Endothelial cell of umbilical vein (primary cell): ENCODE measurements at places on chromosomes 4 and X.

DNA sequence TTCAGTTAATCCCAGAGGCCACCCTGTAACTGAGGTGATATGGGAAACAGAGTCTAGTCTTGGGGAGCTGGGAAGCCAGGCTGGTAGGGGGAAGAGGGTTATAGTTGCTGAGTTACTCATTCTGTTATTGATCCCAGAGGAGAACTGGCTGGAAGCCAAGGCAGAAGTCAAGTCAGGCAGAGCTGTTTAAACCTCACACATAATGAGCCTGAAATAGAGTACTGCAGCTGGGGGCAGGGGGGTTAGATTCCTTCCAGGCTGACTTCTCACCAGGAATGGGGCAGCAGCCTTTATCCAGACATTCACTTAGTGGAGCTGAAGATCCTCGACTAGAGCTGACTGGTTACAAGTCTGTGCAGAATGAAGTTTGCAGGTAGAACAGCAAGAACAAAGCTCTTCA lies 144.9 kb downstream of the C4orf33 start:
- DNase-seq = no peak

DNA sequence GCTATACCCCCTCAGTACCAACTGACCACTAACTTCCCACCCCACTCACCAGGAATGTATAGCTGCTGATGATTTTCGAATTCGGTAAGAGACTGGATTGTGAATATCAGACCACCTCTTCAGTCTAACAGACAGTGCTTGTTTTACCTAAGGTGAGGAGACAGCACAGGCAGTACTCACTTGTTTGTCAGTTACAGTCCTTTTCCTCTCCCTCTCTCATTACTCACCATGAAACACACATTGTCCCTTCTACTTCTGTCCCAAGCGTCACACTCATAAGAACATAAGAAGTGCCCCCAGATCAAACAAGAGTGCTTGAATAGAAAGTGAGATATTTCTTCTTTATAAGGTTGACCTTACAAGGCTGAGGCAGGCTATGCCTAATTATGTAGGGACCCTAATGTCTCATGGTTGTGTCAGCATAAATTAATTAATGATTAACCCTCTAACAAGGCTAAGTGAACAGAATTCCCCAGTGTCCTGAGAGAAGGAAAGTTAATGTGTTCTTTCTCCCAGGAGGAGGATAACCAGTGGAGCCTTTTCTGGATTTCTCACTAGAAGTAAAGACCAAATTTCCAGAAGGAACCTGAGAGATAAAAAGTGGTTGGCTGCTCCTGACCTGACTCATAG lies 32.2 kb downstream of the ZCCHC12 start:
- no peak for DNase-seq

DNA sequence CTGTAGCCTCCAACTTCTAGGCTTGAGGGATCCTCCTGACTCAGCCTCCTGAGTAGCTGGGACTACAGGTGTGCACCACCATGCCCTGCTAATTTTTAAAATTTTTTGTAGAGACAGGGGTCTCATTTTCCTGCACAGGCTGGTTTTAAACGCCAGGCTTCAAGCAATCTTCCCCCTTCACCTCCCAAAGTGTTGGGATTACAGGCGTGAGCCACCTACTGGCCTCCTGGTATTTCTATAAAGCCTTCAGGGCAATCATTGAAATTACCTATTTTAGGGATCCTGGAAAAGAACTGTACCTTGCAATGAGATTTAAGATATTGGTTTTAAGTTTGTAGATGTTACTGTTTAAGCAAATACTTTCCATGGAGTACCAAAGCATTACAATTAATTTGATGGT lies 13.5 kb upstream of the PLS3 start:
- DNase-seq = no peak

- DNase-seq = no peak
Measured at GRCh38 chr4:2302387-2303119, 40.6 kb upstream of the MXD4 start.

DNA sequence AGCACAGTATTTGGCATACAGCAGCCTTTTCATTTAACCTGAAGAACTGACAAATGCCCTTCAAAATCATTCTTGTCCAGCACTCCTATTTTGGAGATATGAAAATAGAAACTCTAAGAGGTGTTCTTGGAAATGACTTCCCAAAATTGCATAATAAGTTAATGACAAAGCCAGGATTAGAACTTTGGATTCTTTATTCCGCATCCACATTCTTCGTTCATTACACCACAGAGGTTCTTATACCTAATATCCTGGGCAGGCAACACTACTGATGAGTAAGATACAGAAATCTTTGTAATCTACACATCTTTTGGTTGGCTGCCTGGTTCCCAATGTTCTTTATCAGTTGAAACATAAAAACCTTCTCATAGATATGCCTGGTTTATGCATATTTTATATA lies 5.9 kb downstream of the COL25A1 start:
- no peak for DNase-seq

GRCh38 chr4:36343501-36344175 lies 62.2 kb downstream of the DTHD1 start:
- no peak for DNase-seq

- no peak for DNase-seq
Measured at GRCh38 chr4:8552024-8552423, 28.2 kb upstream of the GPR78 start.

- no peak for DNase-seq
Measured at GRCh38 chrX:153725039-153725831, 579 bp downstream of the ABCD1 start.

DNA sequence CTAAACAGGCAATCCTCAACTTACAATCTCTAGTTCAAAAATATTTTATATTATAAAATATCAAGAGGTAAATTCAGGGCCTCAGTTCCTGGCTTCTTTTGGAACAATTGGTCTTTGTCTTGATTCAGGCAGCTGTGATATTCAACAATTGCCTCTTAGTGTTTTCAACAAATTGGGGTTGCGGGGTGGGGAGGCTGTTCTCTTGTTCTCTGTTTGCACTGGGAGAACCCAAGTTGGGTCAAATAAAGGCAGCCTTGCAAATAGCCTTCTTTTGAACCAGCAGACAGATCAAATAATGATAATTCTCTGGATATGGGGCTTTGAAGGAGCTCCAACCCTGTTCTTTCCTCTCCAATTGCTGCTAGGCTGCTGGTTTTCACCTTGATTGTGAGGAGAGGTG lies 142.5 kb downstream of the COL4A5 start:
- DNase-seq = no peak

GRCh38 chrX:154013614-154014360 lies 5.9 kb downstream of the IRAK1 start:
- peak; percentile 34 for DNase-seq

DNA sequence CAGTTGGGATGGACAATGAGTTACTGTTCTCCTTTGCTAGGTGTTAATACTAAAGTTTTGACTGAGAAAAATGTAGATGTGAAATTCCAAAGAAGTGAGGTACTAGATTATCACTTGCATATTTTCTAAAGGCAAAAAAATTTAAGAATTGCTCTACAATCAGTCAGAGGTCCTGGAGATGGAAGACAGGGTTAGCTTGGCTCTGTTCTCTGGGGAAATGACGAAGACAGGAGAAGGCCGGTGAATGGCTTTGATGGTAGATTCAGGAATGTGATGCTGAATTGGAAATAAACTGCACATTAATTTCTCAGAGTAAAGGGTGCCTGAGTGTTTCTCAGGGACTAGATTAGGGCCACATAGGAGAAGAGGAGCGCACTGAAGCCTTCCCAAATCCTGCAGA lies 214.0 kb upstream of the LEF1 start:
- no peak for DNase-seq

DNA sequence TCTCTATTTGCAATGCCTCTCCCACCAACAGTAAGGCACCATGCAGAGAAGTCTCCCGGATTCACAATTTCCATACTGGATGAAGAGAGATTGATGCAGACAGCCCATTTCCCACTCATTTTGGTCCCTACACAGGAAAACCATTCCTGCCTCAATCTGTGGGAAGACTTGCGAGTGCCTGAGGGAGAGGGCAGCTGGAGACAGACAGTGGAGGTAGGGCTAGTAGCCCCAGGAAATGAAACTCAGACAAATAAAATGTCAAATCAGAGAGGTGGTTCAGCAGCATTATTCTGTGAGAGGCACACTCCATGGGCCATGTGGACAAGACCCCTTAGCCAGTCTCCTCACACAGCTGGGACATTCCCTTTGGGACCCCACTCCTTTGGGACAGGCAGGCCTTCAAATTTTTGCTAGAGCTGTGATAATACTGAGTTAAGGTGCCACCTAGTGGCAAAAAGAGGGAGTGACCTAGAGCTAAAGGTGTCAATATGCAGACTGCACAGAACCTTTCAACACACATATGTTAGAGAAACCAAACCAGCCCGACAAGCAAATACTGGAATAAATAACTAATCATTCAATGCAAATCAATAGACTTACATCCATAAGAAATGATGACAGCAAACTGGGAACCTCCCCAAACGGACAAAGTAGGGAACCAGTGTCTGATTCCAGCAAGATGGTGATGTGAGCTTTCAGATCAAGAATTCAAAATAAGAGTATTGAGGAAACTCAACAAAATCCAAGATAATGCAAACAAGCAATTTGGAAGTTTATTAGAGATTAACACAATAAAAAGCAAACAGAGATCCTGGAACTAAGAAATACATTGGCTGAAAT lies 1865.3 kb upstream of the AGA start:
- DNase-seq = no peak

DNA sequence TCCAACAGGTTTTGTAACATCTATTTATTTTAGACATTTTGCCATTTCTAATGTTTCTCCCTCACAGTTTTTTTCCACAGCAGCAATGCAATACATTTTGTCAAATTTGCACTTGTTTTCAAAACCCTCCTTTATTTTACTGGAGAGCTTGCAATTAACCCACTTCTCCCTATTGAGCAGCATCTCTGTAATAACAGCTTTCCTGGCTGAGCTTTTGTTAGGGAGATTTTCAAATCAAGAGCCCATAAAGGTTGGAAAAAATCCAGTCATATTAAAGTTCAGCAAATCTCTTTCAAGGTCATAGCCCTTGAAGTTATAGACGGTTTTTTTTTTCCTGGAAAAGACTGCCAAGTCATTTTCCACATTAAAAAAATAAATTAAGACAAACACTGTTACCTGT lies 450.6 kb upstream of the TENM3 start:
- no peak for DNase-seq

- no peak for DNase-seq
Measured at GRCh38 chr4:36164900-36165630, 79.2 kb downstream of the ARAP2 start.

DNA sequence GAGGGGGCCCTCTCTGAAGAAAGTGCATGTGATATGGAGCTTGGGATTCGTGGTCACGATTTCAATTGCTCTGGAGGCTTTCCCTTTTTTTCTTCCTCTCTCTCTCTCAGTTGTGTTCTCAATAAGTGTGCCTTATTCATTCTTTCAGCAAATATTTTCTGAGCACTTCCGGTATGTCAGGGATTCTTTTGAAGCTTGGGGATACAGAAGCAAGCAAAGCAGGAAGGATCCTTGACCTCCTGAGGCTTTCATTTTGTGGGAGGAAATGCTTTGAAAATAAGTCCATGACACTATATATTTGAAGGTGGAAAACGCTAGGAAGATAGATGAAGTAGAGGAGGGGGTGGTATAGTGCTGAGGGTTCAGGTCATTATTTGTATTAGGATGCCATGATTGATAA lies 12.6 kb upstream of the GABRE start:
- DNase-seq = no peak

- peak; percentile 75 for DNase-seq
Measured at GRCh38 chr4:118745357-118745756, 60.2 kb downstream of the METTL14 start.

DNA sequence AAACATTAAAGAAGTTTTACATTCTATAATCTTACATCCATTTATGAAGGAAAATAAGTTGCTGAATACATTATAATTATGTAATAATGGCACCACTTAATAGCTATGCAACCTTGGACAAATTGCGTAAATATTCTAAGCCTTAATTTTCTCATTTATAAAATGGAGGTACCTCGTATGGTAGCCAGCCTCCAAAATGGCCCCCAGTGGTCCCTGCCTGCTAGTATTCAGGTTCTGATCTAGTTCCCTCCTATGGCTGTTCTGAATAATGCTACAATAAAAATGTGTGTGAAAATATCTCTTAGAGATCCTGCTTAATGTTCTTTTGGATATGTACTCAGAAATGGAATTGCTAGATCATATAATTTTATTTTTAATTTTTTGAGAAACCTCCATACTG lies 11.0 kb upstream of the NKX3-2 start:
- DNase-seq = no peak

GRCh38 chr4:160848901-160849760 lies 1314.7 kb downstream of the FSTL5 start:
- DNase-seq = no peak

GRCh38 chr4:61049018-61049417 lies 151.1 kb upstream of the ADGRL3 start:
- no peak for DNase-seq

GRCh38 chr4:40626183-40626990 lies 3.3 kb downstream of the RBM47 start:
- no peak for DNase-seq

DNA sequence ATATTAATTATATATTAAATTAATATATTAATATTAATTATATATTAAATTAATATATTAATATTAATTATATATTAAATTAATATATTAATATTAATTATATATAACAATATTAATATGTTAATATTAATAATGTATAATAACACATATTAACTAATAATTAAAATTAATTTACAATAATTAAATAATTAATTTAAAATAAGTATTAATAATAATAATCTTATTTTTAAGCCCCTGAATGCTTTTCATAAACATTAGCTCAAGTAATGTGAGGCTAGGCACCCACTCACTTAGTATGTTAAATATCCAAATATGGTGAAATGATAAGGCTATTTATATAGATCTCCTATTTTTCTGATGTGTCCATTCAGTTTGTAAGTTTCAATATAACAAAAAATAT lies 26.9 kb downstream of the NKX6-1 start:
- DNase-seq = no peak

DNA sequence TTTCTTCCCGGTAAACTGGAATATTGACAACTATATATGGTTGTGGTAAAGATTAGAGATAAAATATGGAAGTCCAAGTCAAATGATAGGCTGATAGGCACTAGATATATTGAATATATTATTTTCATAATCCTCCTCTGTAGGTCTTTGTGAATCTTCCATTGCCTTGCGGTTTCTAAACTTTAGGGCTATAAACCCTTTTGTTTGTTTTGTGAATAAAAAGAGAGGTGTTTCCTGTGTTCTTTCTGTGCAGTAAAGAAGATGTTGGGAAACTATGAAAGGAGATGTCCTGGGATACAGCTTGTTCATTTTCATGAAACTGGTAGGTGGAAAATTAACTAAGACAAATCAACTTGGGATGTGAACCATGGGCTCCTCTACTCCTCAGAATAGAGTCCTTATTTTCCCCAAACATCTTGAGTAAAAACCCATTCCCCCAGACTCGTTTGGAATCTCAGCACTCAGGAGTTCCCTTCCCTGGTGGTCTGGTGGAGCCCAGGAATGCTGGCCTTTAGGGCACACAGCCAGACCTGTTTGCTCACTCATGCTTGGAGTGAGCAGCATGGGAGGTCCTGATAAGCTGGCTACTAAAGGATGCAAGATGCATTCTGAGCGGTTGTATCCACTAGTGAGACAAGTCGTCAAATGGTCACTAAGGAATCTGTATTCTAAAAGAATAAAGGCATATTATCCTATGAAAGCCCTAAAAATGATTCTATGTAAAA lies 22.2 kb downstream of the PRDM8 start:
- no peak for DNase-seq

GRCh38 chr4:121692261-121692660 lies 4.5 kb downstream of the ANXA5 start:
- DNase-seq = no peak
